ENCODE measurements at places on chromosomes 7 and 10.

GRCh38 chr7:103689255-103689654 is 243.2 kb upstream of the SLC26A5 start:
- no peak for DNase-seq

DNA sequence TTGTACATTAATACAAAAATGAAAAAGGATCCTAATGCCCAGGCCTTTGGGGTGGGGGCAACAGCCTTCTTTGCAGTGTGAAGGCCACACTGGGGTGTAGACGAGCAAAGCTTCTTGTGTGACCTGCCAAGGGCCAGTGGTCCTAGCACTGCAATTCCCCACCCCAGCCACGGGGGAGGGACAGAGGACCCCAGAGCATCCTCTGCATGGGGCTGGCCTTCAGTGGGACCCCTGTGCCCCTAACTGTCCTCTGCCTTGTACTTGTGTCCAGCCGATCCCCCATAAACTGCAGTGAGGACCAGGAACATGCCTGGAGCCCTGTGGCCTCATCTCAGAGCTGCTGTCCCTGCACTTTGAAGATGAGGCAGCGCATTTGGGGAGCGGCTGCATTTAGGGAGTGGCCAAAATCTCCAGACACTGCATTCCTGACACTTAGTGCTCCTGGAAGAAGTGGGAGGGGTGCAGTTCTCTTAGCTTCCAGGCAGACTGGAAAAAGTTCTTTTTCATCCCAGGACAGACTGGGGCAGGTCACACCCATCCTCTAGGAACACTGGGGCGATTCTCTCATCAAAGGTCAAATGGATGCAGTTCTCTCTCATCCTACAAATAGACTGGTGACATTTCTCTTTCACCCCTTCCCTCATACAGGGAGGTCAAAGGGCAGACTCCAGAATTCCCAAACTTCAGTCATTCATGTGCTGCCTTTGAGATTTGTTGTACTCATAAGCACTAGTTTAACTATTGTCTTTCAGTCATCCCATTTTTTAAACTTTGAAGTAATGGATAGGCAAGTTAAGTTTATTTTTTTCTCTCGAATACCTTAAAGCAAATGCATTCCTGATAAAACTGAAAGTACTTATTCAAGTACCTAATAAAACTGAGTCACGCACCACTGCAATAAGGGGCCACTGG is 922 bp upstream of the MYO1G start:
- no peak for DNase-seq

DNA sequence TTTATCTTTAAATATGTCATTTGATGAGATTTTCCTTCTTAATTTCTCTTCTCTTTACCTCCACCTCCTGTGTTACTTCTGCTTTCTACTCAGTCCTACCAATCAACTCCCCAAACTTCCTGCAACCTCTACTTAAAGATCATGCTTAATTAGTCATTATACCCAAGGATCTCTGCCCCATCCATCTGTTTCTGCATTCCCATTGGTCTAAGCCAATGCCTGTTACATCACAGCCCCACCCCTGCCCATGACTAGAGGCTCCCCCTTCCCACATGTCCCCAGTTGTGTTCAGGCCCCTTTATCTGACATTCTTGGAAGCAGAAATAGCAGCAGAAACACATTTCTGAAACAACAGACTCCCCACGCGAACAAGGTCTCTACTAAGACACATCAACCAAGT is 319.1 kb upstream of the NFE2L3 start:
- no peak for DNase-seq

DNA sequence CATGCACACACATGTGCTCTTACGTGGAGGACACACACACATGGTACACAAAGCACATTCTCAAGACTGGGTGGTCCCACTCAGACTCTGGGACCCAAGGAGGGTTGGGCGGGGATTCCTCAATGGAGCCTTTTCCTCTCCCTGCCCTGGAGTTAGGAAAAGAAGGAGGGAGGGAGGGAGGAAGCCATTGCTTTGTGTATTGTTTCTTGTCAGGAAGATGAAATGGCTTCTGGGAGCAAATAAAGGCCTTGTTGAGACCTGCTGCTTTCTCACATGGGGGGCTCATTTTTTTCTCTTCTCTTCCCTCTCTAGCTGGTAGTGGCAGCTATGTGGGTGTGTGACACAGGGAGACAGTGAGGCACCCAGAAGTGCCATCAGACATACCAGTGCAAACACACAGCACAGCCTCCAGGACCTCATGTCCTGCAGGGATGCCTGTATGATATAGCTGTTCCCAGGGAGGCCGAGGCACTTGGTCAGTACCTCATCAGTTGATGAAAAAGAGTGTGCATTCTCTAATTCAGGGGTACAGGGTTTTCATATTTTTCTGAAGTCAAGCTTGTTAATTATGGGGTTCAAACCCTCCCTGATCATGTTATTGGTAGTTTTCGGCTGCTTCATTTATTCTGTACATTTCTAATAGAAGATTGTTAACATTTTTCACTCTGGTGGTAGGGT is 5.7 kb downstream of the AQP1 start:
- no peak for DNase-seq

GRCh38 chr10:14485986-14486385 is 155.3 kb upstream of the FRMD4A start:
- no peak for DNase-seq

DNA sequence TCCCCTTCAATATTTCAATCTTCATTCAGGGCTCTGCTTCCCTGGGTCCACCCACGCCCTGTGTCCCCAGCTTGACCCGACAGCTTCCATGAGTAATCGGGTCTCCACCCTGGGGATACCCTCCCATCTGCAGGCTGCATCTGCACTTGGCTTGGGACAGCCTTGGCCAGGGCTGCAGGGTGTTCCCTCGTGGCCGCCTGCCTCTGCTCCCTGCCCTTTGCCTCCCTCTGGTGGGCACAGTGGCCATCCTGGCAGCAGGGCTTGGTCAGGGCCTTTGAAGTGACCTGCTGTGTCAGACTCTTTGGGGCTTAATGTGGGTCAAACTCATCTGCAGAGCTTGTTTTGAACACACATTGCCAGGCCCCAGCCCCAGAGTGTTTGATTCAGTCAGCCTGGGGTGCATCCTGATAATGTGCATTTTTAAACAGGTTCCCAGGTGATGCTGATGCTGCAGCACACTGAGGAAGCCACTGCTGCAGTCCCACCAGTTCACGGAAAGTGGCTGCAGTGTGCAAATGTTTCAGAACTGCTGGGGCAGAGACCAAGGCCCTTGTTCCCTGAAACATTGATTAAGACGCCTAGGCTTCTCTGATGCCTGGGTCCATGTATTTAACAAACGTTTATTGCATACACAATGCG is 80.7 kb upstream of the SEC61G start:
- peak; percentile 15 for DNase-seq

DNA sequence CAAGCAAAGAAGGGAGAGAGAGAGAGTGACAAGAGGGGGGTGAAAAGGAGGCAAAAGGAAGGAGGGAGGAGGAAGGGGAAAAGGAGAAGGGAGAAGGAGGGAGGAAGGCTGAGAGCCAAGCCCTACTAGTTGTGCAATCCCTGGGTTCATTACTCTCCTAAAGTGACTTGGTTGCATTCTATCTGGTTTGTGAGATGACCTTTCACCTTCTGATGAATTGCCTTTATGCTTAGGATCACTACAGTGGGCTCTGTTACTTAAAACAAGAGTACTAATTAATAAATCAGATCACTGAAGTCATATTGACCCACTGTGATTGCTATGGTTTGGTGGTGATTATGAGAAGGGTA is 144.9 kb downstream of the KIF20B start:
- no peak for DNase-seq

- no peak for DNase-seq
These were observed 24.6 kb downstream of the PRR15 start for GRCh38 chr7:29588212-29588611.

- peak; percentile 66 for DNase-seq
These were observed 59.6 kb upstream of the CAPZA2 start for GRCh38 chr7:116802746-116803152.

DNA sequence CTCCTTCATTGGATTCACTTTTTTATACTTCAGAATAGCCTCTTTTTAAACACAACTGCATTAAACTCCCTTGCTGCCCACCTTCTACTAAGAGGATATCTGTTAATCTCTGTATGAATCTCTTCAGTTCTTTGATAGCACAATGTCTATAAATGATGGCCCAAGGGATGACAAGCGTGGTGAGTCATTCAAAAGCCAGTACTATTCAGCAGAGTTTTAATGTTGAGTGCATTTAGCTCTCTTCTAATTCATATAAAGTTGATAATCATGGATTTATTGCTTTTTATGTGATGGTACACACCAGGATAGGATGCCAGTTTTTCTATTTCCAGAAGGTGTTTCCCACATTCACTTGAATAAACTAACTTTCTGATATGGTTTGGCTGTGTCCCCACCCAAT is 57.4 kb upstream of the HECTD2 start:
- peak; percentile 41 for DNase-seq

GRCh38 chr10:69276503-69276902 is 1.8 kb upstream of the HK1 start:
- DNase-seq, result no peak

GRCh38 chr7:7201578-7202374 is 19.4 kb downstream of the C1GALT1 start:
- DNase-seq, result no peak

GRCh38 chr10:129055986-129056385 is 411.1 kb upstream of the MGMT start:
- no peak for DNase-seq

DNA sequence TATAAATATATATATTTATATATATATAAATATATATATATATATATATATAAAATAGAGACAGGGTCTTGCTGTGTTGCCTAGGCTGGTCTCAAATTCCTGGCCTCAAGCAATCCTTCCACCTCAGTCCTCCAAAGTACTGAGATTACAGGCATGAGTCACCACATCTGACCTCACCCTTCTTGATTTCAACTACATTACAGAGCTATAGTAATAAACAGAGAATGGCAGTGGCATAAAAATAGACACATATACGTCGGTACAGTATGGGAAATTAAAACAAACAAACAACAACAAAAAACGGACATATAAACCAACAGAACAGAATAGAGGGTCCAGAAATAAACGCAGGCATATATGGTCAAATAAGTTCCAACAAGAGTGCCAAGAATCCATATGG is 77.6 kb upstream of the PPP1R3A start:
- no peak for DNase-seq

DNA sequence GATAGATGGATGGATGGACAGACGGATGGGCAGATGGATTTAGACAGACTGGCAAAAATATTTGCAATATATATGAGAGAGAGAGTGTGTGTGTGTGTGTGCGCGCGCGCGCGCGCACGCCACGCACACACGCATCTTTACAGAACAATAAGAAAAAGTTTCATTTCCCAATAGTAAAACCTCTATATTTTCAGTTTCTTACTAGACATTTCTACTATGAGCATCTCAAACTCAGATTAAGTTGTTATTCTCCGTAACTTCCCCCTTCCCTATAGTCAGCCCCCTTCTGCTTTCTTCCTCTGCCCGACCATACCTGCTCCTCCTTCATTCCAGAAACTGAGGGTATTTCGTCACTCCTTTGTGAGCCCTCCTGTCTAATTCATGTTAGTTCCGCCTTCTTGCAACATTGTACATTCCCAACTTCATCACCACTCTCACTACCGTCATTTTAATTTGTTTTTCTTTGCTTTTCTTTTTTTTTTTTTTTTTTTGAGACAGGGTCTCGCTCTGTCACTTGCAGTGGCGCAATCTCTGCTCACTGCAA is 154.4 kb upstream of the SH2B2 start:
- DNase-seq, result no peak

DNA sequence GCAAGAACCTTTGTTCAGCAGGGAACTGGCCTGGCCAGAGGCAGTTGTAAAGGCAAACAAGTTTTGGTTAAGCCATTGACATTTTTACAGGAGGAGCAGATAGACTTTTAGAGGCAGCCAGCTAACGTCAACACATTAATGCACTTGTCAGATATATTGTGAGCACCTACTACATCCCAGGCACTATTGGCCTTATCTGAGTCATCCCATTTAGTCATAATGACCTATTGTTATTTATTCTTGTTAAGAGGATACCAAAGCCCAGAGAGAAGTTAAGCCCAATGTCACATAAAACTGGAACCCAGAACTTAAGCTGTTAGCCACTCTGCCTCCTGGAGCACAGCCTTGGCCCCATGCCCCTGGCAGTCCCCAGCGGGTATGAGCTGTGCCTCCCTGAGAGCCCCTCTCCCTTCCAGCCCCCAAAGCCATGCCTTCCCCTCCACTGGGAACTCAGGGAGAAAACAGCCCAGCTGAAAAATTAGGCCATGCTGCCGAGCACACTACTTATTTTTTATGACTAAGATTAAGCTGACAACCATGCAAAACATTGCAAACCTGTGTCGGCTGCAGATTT is 32.7 kb upstream of the TRIM8 start:
- no peak for DNase-seq

DNA sequence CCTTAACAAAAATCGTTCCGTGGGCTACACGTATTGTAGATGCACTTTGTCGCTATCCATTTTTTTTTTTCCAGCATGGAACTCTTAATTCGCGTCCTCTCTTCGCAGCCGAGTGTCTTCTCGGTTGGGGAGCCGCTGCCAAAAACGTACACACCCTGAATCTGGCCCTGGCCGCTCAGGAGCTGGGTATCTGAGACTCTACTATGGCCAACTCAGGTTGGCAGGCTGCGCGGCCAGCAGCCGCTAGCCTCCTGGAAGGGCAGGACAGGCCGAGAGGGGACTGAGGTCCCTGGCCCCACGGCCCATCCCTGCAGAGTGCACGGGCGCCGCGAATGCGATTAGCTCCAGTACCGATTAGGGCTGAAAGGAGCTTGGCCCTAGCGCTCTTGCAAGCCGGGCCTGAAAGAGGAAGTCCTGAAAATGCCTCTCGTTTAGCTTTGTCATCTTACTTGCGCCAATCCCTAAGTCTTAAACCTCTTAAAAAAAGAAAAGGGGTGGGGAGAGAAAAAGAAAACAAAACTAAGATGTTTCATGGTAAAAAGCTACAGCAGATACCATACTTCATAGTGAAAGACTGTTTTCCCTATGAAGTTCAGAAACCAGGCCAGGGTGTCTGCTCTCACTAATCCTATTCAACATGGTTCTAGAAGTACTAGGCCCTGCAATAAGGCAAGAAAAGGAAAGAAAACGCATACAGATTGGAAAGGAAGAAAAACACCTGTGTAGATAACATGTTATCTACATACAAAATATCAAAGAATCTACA is 113.2 kb upstream of the RHEB start:
- DNase-seq, result no peak

GRCh38 chr7:129283936-129284335 is 59.1 kb downstream of the AHCYL2 start:
- DNase-seq, result no peak

DNA sequence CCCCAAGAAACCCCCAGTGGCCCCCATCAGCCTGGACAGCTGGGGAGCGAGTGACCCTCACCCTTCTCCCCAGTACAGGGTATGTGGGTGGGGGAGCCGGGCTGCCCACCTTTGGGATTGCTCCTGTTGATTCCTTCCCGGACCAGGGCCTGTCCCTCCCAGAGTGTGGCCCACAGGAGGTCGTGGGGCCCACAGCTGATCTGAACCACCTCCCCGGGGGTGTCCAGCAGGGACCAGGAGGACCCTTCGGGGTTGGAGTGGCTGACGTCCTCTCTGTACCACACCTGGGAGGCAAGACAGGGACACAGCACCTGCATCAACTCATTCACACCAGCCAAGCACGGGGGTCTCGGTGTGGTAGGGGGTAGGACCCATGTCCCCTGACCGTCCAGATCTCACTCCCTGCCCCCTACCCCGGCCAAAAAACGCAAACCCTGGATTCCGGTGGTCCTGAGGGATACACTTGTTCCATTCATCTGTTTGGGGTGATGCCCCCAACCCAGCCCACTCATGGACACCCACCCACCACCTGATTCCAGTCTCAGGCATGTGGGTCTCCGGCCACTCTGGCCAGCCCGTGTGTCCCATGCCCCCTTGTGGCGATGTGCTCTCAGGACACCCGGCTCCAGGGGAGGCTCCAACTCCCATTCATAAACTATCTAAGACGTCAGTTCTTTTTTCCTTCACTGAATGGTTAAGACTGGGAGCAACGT is 10.9 kb downstream of the TECPR1 start:
- peak; percentile 11 for DNase-seq
